ENCODE measurements at places on chromosomes 2 and 18.

DNA sequence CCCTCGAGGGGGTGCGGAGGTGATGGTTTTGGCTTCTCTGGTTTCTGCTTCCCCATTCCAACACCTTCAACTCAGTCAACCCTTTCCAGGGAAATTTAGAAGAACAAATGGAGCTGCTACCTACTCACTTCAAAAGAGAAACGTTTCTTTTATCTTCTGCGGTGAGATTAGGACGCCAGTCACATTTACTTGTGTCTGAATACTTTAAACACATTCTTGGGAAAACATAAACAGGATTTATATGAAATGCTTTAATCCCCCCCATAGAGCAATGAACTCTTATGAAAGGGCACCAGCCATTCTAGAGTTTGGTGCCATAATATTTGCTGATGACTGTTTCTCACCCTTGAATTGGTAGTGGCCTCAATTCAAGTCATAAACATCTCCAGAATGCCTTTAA lies 253.2 kb upstream of the APCDD1 start:
- no peak for DNase-seq

- peak; percentile 83 for DNase-seq
Observed at GRCh38 chr2:181123798-181124231, 143.4 kb downstream of the UBE2E3 start.

- DNase-seq = no peak
Observed at GRCh38 chr2:164979113-164979512, 23.8 kb upstream of the SLC38A11 start.

GRCh38 chr18:11468617-11469016 lies 140.8 kb upstream of the SLC35G4 start:
- DNase-seq = no peak

GRCh38 chr18:76610933-76611749 lies 116.1 kb upstream of the ZNF516 start:
- no peak for DNase-seq

GRCh38 chr18:49650426-49650891 lies 88.6 kb downstream of the LIPG start:
- no peak for DNase-seq

DNA sequence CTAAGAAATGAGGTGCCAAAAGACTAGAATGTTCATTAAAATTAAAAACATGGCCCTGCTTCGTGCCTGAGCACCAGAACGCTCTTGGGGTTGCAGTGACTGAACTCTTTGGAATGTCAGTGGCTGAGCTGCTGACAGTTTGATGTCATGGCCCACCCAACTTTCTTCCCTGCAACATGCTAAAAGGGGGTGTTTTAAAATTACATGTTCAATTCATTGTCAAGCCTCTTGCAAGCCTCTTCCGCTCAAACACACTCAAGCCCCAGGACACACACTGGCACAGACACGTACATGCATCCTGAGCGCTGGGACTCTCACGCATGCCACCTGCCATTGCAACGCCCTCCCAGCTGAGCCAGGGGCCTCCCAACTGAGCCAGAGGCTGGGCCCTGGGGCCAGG lies 12.6 kb downstream of the RUFY4 start:
- DNase-seq = no peak

GRCh38 chr2:44444881-44445280 lies 83.1 kb downstream of the CAMKMT start:
- no peak for DNase-seq

- no peak for DNase-seq
Observed at GRCh38 chr2:228503731-228504130, 322.2 kb upstream of the SPHKAP start.

DNA sequence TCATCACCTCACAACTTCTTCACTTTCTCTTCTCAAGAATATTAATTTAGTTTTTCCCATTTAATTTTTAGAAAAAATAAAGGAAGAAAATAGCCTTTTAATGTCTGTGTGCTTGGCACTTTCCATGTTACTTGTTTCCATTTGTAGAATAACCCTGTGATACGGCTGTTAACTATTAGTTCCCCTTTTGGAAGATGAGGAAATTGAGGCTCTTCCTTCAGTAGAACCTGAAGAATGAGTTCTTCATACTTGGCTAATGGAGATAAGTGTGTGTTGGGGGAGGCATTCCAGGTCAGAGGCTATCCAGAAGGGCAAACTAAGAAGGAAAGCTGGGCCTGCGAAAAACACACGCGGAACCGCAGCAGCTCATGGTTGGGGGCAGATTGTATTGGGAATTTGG lies 38.3 kb downstream of the ZNF532 start:
- no peak for DNase-seq

DNA sequence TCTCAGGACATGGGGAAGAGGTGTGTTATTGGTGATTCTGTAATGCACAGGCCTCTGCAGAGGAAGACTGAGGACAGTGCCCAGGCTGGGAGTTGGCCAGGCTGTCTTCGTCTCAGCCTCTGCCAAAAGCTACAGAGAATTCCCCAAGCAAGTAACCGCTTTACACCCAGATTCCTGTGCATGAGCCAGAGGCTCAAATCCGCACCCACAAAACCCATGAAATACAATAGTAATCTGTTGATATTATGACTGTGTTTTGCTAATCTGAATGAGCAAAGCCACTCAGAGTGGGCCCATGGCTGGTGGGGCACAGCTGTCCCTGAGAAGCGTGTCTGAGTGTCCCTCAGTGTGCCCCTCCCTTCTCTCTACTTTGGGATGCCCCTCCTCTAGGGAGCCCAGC lies 149.5 kb upstream of the PXDN start:
- no peak for DNase-seq

- no peak for DNase-seq
Observed at GRCh38 chr18:25825056-25825455, 265.4 kb downstream of the SS18 start.

- no peak for DNase-seq
Observed at GRCh38 chr2:171957061-171957460, 34.8 kb downstream of the HAT1 start.

- DNase-seq = no peak
Observed at GRCh38 chr2:7929281-7929680, 752.6 kb upstream of the ID2 start.

GRCh38 chr2:206452242-206452641 lies 8.9 kb downstream of the ADAM23 start:
- no peak for DNase-seq

DNA sequence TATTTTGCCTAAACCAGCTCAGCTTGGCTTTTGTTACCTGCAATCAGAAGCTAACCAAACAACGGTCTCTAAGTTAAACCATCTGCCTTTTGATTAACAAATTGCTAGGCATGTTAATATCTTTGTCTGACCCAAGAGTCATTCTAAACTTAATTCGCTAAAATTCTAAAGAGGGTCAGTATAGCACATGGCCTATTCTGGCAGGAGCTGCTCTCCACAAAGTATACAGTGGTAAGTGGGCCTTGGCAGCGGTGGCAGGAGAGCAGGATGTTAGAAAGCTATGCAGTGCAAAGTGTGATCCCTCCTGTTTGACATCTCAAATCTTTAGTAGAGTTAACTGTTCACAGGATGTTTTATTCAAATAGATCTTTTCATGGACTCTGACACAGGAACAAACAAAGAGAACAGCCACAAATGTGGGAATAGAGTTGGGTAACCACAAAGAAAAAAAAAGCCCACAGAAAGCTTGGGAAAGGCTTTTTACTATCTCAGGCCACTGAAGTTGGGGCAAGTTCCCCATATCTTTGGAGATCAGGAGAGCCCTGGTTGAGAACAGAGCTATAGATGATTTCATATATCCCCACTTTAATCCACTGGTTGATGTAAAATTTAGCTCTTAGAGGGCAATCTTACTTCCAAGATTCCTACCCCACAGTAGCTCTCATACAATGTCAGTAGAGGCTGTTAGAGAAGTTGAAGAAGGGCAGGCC lies 10.6 kb downstream of the CFAP210 start:
- no peak for DNase-seq

DNA sequence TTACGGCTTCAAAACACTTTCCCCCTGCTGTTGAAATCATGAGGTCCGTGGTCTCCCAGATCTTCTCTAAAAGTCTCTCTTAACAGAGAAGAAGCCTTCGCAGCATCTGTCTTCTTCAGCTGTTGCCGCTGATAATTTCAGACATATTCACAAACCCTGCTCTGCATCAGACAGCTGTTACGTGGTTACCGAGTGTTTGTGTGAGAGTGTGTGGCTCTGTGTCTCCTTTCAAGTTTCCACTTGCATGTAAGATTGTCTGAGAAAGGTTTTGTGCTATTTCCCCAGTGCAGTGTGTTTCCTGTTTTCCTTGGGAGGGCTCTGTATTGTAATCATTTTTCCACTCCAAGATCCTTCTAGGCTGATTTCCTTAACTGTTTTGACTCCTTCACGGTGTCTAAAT lies 32.8 kb downstream of the MAIP1 start:
- DNase-seq = peak; percentile 1

DNA sequence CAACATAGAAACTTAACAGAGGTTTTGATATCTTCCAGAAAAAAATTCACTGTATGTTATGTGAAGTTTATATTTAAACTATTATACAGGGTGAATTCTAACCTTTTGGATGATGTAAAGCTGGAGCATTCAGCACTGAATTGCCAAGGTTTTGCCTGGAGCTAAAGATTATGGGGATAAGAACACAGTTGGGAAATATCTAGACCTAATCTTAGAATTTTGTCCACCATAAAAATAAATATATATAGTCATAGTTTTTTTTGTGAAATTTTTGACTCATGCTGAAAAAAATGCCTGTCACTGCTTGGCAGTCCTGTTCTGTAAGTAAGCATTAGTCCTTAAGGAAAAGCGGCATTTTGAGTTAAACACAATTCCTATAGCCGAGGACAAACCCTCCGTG lies 339.3 kb upstream of the TMEFF2 start:
- no peak for DNase-seq

- DNase-seq = no peak
Observed at GRCh38 chr2:197131558-197131855, 179.1 kb downstream of the ANKRD44 start.

DNA sequence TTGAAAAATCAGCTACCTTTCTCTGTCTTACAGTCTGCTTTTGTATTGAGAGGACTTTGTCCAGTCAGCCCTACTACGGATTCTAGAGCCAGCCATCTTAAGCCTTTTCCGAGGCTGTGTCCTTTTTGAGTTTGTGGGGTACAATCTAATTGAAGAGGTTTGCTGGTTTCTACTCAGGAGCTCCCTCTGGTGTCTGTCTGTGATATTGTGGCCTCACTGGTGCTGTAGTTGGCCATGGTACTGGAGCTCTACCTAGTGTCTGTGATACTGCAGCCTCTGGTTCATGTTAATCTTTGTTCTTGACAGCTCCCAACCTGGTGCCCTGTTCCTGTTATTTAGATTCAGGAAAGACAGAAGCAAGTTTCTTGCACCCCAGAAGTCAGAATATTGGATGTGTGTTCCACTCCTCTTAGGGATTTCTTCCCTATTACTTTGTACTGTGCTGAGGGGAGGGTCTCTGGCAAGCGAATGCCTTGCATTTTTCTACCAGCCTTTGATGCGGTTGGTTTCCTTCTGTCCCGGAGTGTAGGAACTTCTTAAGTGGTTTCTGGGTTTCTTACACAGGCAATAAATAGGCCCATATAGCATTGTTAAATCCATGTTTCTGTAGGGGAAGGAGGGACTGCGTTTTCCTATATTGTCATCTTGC lies 78.5 kb downstream of the ACSL3 start:
- DNase-seq = peak; percentile 27

GRCh38 chr18:10930076-10930475 lies 219.3 kb downstream of the PIEZO2 start:
- DNase-seq = no peak

DNA sequence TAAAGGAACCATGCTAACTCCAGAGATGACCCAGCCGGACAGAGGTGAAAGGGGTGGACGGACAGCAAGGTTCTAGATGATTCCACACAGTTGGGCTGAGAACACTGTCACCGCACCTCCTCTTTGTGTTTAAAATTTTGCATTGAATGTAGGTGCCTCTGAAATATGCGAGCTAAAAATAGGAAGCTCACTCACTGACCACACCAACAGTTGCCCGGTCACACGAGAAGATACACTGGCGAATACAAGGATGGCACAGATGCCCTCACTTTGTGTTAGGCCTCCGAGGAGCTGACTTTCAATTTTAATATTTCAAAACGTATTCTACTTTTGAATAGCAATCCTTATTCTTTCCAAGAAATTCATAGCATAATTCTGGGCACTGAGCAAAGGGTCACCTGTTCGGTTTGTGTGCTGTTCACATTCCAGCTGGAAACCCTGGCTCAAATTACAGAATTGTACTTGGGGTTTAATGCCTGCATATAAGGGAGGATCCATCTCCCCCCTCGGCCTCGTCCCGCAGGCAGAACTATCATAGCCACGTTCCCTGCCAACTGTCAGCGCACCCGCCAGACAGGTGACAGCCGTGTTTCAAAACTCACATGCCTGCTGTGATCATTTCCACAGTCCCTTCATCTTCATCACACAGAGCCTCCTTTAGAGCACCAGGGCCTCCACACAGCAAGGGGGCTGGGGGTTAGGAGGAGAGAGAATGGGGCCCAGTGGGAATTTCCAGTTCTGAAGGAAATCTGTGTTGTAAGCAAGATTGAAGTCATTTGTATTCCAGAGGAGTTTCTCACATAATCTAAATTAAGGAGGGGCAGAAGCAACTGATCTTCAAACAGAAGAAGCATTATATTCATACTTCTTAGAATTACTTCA lies 48.2 kb downstream of the ADI1 start:
- DNase-seq = no peak

DNA sequence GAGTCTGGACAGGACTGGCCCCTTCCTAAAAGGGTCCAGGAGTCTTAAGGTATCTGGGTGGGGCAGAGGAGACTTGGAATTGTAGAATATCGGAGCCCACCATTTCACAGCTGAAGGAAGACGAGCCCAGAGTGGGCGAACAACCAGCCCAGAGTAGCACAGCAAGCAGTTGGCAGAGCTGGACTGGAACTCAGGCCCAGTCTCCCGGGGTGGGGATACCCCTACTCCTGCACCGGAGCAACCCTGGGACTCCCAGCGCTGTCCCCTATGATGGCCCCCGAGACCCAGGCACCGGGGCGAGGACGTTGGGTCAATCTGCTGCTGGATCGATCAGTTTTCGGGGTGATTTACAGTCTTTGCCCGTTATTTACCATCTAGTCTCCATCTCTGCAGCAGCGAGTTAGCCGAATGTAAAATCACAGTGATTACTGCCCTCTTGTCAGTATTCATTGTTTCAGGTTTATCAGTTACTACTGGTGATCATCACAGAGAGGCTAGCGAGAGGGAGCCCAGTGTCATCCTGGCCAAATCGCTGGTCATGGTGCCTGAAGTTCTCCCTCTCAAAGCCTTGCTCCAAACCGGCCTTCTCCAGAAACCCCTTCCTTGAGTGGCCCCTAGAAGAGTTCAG lies 75.3 kb downstream of the SMAD7 start:
- DNase-seq = no peak

- DNase-seq = no peak
Observed at GRCh38 chr18:8967573-8967972, 134.9 kb upstream of the NDUFV2 start.

GRCh38 chr2:139196754-139197153 lies 416.6 kb upstream of the NXPH2 start:
- no peak for DNase-seq

GRCh38 chr2:42881732-42882131 lies 89.3 kb upstream of the HAAO start:
- no peak for DNase-seq

Measured in naive thymus-derived CD4-positive, alpha-beta T cell (primary cell).